ENCODE measurements at places on chromosomes 4 and X. TPM values are rescaled to one million over a fixed set of nuclear protein-coding genes. Genes with fewer than 3 reads are reported as not detected.

GRCh38 chr4:143253166-143253565, 68.4 kb downstream of the USP38 start:
- no peak overlapping the region for H3K4me3 ChIP-seq
- H3K27me3 ChIP-seq = no peaks in the 10 kb centered on the region
- H3K4me1 ChIP-seq = no peaks in the 10 kb centered on the region
- no peaks in the 10 kb centered on the region for H3K36me3 ChIP-seq
- no peak overlapping the region for H3K27ac ChIP-seq
- no peak for DNase-seq

Gene ARL9
- not detected for total RNA-seq

Gene CLIC2
- 78.3 TPM for total RNA-seq

Gene PGAM4
- total RNA-seq = not detected

- no peaks in the 10 kb centered on the region for H3K36me3 ChIP-seq
- H3K4me3 ChIP-seq = no peak overlapping the region
- no peak overlapping the region for H3K27ac ChIP-seq
- no peaks in the 10 kb centered on the region for H3K27me3 ChIP-seq
- no peak for DNase-seq
These were observed 251.2 kb downstream of the PAPSS1 start for GRCh38 chr4:107468812-107469211.

DNA sequence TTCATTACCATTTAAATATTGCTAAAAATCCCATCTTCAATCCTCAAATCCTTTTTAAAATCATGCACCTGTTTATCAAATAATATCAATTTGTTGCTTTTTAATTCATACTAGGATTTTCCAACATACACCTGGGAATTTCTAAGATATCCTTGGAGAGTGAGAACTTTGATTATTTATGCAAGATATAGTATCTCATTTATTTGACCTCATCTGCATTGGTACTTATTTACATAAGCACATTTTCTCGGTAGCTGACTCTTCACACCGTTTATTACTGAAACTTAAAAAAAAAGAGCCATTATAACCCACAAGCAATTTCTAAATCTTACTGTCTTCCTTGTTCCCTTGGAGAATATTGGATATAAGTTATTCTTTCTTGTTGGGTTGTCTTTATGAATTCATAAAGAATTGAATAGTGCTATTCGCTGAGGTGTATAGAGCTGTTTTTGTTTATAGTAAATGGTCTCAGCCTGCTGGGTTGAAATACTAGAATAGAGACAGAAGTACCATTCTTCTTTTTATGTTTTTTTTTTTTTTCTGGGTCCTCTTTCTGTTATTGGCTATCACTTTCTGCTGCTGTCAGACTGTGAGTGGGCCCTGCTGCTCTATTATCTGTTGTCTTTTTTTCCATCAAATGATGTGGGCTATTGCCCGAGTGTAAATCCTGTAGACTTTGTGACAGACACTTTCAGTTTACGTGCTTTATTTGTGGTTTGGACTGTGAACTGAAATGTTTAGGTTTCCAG, 2.9 kb downstream of the UGT8 start:
- H3K27me3 ChIP-seq = no peaks in the 10 kb centered on the region
- no peak overlapping the region for H3K4me3 ChIP-seq
- H3K36me3 ChIP-seq = no peaks in the 10 kb centered on the region
- H3K4me1 ChIP-seq = peaks cover 12% of the 10 kb centered on the region
- no peak for DNase-seq

Gene ZNF185
- 70.4 TPM for total RNA-seq

DNA sequence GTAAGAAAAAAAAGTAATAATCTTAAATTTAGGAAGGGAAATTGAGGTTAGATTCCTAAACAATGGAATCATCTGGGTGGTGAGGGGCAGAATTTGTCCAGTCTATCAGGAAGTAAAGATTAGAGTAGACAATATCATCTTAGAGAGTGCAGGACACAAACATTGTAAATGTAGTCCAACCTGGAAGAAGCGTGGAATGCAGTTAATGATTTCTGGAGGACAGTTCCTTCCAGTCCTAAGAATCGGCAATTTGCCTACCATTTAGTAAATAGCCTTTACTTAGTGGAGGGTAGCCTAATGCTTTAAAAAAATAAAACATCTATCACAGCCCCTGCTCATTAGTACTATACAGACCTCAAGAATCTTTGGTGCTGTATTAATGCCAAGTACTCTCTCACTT, 147.5 kb upstream of the TTC29 start:
- no peaks in the 10 kb centered on the region for H3K4me1 ChIP-seq
- no peaks in the 10 kb centered on the region for H3K36me3 ChIP-seq
- no peaks in the 10 kb centered on the region for H3K27me3 ChIP-seq
- DNase-seq = no peak

- no peaks in the 10 kb centered on the region for H3K4me1 ChIP-seq
- H3K4me3 ChIP-seq = no peak overlapping the region
- no peak overlapping the region for H3K27ac ChIP-seq
These were observed 64.6 kb downstream of the CNKSR2 start for GRCh38 chrX:21438792-21439191.

Gene NSG1
- not detected for total RNA-seq

GRCh38 chrX:150870029-150870428, 28.4 kb downstream of the CD99L2 start:
- H3K36me3 ChIP-seq = no peaks in the 10 kb centered on the region
- no peaks in the 10 kb centered on the region for H3K4me1 ChIP-seq
- no peaks in the 10 kb centered on the region for H3K27me3 ChIP-seq
- H3K27ac ChIP-seq = no peak overlapping the region
- no peak for DNase-seq

Gene BMP3
- total RNA-seq = 0.15 TPM

Gene CWH43
- 16.0 TPM for total RNA-seq

Gene CXCL11
- total RNA-seq = not detected

Gene USP51
- total RNA-seq = 9.4 TPM

DNA sequence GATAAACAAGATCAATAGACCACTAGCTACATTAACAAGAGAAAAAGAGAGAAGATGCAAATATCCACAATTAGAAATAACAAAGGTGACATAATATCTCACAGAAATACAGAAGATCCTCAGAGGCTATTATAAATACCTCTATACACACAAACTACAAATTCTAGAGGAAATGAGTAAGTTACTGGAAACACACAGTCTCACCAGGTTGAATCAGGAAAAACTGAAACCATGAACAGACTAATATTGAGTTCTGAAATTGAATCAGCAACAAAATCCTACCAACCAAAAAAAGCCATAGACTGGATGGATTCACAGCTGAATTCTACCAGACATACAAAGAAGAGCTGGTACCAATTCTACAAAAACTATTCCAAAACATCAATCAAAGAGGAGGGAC, 211.8 kb upstream of the CPEB2 start:
- H3K4me3 ChIP-seq = no peak overlapping the region
- H3K36me3 ChIP-seq = no peaks in the 10 kb centered on the region
- H3K27me3 ChIP-seq = no peaks in the 10 kb centered on the region
- no peak overlapping the region for H3K27ac ChIP-seq
- no peaks in the 10 kb centered on the region for H3K4me1 ChIP-seq
- no peak for DNase-seq

Gene MAGEA1
- not detected for total RNA-seq

Gene IGSF1
- total RNA-seq = 1.1 TPM

Gene GPR173
- 0.78 TPM for total RNA-seq

DNA sequence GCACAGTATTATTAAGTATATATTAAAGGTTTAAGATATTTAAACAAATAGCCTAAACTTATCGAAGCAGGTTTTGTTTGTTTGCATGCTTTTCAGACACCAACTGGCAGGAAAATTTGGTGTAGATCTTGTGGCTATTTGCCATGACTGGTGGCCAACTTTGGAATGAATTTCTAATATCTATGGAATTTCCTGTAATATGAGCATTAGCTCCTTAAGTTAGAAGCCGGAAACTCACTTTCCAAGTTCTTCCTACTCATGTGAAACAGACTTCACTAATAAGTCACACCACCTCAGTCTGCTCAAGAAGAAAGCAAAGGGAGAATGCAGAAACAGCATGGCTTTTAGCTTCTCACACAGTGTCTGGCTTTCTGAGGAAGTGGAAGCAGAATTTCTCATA, 563.9 kb downstream of the GRXCR1 start:
- no peak for DNase-seq
- no peak overlapping the region for H3K4me3 ChIP-seq
- H3K27ac ChIP-seq = no peak overlapping the region
- H3K4me1 ChIP-seq = no peaks in the 10 kb centered on the region
- H3K36me3 ChIP-seq = no peaks in the 10 kb centered on the region

DNA sequence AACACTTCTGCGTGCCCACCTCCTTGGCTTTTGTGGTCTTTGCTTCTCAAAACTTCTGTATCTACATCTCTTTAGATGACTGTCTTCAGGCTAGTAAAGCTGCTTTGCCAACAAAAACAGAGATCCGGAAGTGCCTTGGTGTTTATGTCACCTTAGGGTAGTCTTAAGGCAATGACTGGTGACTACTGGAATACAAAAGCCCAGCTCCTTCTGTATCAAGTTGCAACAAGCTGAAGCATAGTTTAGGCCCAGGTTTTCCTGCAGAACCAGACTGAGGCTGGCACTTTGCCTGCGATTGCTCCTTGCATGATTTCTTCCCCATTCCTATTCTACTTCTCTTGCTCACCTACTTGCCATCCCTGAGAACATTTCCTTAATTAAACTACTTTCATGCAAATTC, 333.8 kb downstream of the DMD start:
- H3K4me1 ChIP-seq = no peaks in the 10 kb centered on the region
- no peak overlapping the region for H3K27ac ChIP-seq
- no peaks in the 10 kb centered on the region for H3K27me3 ChIP-seq
- no peaks in the 10 kb centered on the region for H3K36me3 ChIP-seq
- H3K4me3 ChIP-seq = no peak overlapping the region

- no peaks in the 10 kb centered on the region for H3K4me1 ChIP-seq
- H3K27me3 ChIP-seq = no peaks in the 10 kb centered on the region
- no peak for DNase-seq
- H3K36me3 ChIP-seq = no peaks in the 10 kb centered on the region
- H3K4me3 ChIP-seq = no peak overlapping the region
These were observed 24.2 kb downstream of the IQSEC2 start for GRCh38 chrX:53257166-53257565.

Gene ZRSR2
- 106 TPM for total RNA-seq
